ENCODE measurements at places on chromosomes 7 and 10. TPM values are rescaled to one million over a fixed set of nuclear protein-coding genes. Genes with fewer than 3 reads are reported as not detected.

GRCh38 chr10:77393821-77394501, 243.6 kb downstream of the KCNMA1 start:
- ATAC-seq: peak; percentile 35

GRCh38 chr7:26151650-26151952, 397 bp upstream of the NFE2L3 start:
- ATAC-seq: no peak

DNA sequence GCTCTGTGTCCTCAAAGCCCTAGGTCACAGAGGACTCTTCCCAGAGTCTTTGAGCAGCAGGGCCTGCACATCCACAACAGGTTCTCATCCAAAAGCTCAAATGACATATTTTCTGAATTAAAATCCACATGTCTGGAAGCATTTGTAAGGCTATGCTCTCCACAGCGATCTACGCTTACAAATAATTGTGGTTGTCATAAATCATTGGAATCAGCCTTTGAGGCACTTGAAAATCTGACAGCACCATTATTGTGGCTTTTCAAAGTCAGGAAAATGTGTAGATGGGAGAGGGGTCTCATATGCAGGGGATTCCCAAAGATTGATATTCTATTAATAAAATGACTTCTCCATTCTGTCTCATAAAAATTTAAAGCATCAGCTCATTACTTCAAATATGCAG, 16.3 kb downstream of the GPR26 start:
- ATAC-seq: no peak

DNA sequence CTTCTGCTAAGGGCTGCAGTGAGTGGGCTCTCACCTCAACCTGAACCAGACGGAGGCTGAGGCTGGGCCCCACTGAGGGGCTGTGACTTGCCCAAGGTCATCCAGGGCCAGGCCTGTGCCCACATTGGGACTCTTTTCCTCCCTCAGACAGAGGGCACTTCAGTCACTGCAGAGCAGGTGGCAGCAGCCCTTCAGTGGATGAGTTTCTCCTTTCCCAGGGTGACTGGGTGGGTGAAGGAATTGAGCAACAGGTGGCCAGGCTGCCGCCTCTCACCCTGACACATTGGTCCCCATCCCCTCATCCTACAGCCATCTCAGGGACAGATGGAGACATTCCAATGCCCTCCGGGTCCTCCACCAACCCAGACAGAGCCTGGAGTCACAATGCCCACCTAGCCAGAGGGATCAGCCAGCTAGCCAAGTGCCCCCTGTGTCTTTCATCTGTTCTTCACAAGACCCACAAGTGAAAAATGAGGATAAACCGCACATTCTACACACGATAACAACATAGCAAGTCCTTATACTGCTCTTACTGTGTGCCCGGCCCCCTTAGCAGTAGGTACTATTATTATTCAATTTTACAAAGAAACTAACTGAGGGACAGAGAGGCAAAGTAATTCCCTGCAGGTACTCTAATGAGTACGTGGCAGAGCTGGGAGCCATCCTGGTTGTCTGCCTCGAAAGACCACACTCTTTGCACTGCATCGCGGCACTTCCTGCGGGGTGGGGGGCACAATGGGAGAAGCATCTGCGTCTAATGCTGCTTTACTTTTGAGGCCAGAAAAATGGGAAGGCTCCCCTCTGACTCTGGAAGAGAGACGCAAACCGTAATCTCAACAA, 1.7 kb upstream of the SLC18A3 start:
- ATAC-seq: no peak

- ATAC-seq: no peak
Observed at GRCh38 chr10:78890506-78890905, 178.3 kb upstream of the ZMIZ1 start.

FAM131B gene
- total RNA-seq: 0.22 TPM

- ATAC-seq: no peak
Observed at GRCh38 chr7:131363719-131364118, 36.0 kb downstream of the MKLN1 start.

DNA sequence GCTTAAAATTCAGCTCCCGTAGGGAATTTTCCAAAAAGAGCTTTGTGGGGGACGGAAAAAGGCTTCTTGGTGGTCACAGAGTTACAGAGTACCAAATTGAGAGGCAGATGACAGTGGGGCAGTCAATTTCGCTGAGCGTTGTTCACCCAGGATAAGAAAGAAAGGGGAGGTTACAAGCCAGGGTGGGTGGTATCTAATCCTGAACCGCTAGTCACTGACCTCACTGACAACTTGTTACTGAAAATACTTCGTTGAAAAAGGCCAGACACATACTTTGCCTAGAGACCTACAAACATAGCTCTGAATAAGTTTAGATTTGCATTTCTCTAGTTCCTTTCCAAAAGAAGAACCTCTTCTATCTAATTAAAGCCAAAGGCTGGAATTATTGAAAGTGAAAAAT, at the start of gene CTNNA3:
Gene CTNNA3, minus strand, starts transcription at position 167 of the 400 bp plus-strand sequence.
- ATAC-seq: no peak

DNA sequence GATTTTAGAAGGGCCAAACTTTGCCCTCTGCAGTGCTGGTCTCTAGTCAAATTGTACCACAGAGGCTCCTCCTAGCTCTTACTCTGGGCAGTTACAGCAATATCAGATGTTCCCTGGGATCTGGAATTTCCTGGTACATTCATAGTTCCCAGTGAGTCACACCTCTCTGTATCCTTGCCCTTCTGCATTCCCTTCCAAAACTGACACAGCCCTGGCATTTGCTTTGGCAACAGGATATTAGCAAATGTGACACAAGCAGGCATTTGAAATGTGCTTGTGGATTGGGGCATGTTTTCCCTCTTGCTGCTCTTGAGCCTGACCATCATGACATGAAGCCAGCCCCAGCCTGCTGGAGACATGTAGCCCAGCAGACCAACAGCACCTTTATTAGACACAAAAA, 284.7 kb upstream of the AKR1E2 start:
- peak; percentile 74 for ATAC-seq

POLR2J2 gene
- total RNA-seq: 8.9 TPM

- ATAC-seq: no peak
Observed at GRCh38 chr10:86017841-86018734, 348.5 kb downstream of the GRID1 start.

DNA sequence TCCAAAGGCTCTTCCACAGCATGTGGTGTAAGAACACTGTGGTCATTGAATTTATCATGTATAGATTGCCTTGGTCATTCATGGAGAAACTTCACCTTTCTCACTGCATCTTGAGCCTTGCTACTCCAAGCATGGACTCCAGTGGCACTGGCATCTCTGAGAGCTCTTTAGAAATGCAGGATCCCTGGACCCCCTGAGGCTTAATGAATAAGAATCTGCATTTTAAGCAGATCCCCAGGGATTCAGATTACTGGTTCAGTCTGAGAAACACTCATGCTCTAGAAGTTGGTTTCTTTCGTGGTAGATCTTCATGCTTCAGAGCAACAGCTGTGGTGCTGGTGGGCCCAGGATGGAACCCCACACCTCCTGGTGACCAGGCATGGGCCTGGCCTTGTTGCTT, 63.2 kb downstream of the CFAP58 start:
- no peak for ATAC-seq

TMEM225B gene
- total RNA-seq: 0.77 TPM

DNA sequence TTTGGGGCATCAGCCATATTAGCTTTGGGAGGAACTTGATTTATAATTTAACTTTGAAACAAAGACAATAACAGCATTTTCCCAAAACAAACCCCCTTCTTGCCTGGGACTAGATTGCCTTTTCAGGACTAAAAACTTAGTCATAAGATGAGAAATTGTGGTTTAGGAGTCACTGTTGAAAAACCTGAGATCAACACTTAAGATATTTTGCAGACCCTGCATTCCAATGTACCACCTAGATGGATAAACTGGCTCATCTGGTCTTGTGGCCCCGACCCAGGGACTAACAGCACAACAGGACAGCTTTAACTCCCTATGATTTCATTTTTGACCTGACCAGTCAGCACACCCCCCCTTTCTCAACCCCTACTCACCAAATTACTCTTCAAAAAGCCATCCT, 1165.4 kb downstream of the XPNPEP1 start:
- no peak for ATAC-seq

DNA sequence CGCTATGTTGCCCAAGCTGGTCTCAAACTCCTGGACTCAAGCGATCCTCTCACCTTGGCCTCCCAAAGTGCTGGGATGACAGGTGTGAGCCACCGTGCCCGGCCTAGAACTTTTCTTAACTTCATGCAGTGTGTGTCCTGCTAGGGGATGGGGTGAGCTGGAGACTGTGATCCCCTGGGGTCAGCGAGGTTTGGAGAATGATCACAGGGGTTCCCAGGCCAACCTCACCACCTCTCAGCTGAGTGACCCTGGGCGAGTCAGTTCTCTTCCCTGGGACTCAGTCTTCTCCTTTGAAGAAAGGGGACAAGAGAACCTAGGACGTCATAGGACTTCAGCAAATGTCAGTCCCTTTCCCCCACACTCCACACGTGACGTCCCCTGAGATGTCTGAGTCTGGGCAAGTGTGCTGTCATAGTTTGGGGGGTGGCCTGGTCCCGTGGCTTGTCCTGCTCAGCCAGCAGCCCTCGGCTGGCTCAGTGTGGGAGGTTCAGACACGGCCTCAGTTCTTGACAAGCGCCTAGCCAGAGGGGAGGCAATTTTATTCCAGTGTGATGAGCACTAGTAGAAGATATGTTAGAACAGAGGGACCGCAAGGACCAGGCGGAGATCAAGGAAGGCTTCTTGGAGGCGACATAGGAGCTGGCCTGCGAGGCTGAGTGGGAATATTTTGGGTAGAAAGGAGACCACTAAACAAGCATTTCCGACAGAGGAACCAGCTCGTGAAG, 43.3 kb upstream of the ELN start:
- ATAC-seq: no peak

ACTL6B gene
- total RNA-seq: 29.4 TPM

DNA sequence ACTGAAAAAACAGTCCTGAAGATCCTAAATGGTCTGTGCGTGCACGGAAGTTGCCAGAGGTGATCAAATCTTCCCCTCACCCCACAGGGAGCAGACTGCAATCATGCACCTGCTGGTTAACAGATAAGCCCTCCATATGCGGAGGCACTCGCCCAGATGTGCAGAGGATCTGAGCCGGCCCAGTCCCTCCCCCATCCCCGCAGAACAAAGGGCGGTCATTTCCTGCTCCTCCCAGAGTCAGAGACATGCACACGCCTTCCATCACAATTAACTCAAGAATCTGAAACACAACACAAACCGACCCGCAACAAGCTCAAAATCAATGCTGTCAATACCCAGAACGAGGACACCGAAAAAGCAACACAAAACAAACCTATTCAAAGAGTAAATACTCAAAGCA, 24.2 kb downstream of the CRTAC1 start:
- ATAC-seq: peak; percentile 35

- ATAC-seq: no peak
Observed at GRCh38 chr10:101020427-101021075, 10.4 kb downstream of the PDZD7 start.

GRCh38 chr7:134787720-134788119, 8.3 kb downstream of the CALD1 start:
- ATAC-seq: no peak

CYP3A4 gene
- total RNA-seq: 0.22 TPM

- peak; percentile 79 for ATAC-seq
Observed at GRCh38 chr10:34666008-34666704, 148.9 kb downstream of the PARD3 start.

- no peak for ATAC-seq
Observed at GRCh38 chr10:80619036-80619435, 81.3 kb downstream of the SH2D4B start.

ANKRD30A gene
- 0.18 TPM for total RNA-seq

GRCh38 chr7:107628461-107629064, 32.1 kb upstream of the SLC26A4 start:
- no peak for ATAC-seq

SHTN1 gene
- total RNA-seq: 29.9 TPM

DNA sequence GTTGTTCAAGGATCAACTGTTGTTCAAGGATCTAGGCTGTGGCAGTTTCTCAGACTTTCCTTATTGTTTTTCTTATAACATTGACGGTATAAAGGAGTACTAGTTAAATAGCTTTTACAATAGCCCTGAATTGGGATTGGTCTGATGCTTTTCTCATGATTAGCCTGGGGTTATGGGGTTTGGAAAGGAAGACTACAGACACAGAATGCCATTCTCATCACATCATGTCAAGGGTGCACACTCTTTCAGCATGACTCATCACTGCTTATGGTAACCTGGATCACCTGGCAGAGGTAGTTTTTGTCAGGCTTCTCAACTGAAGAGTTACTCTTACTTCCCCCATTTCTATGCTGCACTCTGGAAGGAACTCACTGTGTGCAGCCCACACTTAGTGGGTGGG, 194.2 kb upstream of the NPSR1 start:
- no peak for ATAC-seq

- no peak for ATAC-seq
Observed at GRCh38 chr10:64846700-64847099, 1325.5 kb downstream of the REEP3 start.

DNA sequence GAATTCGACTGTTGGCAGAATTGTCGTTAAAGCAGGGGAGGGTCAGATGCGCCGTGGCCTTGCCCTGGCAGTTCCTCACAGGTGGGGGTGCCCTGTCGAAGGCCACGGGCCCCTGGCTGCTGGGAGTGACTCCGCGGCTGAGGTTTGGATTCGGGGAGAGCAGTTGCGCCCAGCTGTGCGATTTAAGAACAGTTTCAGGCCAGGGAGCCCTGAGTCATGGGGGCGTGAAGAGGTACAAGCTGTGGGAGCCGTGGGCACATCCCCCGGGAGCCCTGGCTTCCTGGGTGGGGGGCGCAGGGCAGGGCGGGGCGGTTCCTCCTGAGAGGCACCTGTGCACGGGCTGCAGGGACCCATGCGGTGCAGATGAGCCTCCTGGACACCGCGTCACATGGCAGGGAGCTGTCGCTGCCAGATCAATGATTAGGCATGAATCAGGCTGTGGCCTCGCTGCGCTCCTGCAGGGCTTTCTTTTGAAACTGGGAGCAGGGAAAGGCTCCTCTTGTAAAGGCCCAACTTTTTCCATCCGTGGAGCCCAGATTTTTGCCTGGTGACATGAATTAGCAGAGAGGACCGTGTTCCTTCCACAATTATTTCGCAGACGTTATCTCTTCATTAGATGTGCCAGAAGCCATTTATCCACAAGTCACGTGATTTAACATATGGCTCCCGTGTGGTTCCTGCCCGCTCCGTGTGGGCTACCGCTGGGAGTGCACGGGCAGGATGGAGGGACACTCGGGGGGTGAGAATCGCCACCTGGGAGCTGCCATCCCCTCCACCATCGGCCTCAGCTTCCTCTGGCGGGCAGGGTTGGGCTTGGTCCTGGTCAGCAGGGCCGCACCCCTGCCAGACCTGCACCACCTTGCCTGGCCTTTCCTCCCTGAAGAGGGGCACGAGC, 918 bp downstream of the PWWP2B start:
- peak; percentile 9 for ATAC-seq

DNA sequence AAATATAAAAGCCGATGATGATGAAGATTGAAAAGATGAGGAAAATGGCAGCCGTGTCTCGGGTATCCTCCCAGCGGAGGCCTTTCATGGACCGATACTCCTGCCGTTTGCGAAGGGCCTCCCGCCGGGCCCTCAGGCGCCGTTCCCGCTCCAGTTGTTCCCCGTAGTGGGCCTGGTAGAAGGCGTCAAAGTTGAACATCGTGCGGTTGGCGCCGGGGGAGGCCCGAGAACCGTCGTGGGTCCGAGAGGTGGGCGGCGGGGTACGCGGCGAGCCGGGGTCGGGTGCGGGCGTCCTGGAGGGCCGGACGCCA, 553 bp downstream of the DNAJC30 start:
- ATAC-seq: no peak

All from motor neuron (in vitro differentiated cells).